ENCODE measurements at places on chromosomes 7 and 10.

DNA sequence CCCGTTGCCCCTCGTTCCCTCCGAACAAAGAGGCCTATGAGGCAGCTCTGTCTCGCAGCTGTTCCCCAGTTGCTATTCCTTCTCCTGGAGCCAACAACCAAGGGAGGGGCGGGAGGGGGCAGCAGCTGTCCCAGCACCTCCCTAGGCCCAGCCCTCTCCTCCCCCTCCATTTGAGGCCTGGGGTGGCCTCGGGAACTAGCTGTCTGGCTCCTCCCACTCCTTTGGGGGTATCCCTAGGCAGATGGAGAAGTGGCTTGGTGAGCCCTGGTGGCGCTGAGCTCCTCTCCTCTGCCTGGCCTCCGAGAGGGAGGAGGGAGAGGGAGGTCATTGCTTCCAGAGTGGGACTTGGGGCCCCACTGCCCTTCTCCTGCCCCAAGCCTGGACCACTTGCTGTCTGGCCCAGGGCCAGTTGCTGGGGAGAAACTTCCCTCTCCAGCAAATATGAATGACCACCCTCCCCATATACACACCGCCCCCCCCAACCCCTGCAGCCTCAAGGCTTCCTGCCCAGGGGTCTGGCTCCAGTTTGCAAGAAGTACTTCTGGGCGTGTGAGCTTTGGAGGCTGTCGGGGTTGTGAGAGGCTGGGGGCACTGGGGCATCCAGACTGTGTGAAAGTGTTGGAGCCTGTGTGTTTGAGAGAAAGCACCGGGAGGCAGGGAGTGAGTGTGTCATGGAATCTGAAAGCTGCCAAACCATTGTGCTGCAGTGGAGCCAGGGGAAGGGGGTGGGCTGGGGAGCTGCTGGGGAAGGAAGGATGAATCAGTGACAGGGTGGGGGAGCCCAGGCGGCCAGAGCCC is 3.1 kb downstream of the FLNC start:
- no peak for DNase-seq

DNA sequence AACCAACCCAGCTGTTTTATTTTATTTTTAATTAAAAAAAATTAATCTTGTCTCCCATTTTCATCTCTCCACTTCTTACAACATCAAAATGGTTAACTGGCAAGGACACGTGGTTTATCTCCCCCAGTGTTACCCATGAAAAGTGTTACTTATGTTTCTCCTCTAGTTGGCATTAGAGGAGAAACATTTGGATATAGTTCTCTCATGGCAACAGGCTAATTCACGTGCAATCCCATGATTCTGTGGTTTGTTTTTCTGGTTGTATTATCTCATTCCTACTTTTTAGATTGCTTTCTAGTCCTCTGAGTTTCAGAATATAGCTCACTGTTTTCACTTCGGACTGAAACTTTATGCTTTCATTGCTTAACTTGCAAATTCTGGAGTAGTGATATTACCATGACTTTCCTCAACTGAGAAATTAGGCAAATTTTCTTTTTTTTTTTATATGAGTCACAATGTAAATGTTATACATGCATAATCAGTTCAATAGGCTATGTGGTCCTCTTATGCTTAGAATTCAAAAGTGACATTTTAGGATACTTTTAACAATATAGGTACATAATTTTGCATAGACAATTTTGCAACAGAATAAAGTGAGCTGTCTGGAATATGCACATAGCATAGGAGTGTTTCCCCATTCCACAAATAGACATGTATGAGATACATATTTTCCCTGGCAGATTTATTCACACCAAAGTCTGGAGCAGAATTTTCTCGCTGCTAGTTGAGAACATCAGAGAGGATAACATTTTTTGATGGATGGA is 43.0 kb downstream of the LHFPL3 start:
- DNase-seq, result no peak

- no peak for DNase-seq
Measured at GRCh38 chr10:106712988-106713387, 451.5 kb downstream of the SORCS1 start.

GRCh38 chr10:5470062-5470751 is 29.2 kb downstream of the CALML5 start:
- DNase-seq, result no peak

Measured in stimulated activated CD4-positive, alpha-beta T cell treated with anti-CD3 and anti-CD28 coated beads, Interleukin-2, amount 100 ng/mL, for 48 hours (primary cell).